ENCODE measurements at places on chromosomes 3 and 15.

- no peak for DNase-seq
These were observed 123.4 kb downstream of the TLE3 start for GRCh38 chr15:69974321-69974720.

DNA sequence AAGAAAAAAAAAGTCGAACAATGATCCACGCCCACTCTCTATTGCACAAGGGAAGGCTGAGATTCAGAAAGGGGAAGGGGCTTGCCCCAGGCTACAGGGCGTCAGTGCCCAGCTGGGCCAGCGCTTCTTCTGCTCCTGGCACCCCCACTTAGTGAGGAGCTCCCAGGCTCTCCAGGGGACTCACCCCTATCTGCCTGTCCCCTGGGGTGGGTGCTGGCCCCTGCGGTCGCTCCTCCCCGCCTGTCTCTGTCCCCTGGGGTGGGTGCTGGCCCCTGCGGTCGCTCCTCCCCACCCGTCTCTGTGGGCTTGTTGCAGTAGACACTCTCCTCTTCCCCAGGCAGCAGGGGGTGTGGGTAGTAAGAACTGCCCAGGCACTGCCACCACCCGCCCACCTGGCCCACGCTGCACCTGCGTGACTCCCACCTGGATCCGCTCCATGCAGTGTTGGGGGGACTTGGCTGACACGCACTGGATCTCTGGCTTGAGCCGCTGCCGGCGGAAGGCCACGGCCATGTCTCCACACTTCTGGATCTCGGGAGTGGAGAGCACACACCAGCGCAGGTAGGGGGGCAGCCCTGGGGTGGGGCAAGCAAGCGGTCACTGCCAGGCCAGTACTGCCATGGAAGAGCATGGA lies 14.6 kb downstream of the MELTF start:
- DNase-seq: no peak

DNA sequence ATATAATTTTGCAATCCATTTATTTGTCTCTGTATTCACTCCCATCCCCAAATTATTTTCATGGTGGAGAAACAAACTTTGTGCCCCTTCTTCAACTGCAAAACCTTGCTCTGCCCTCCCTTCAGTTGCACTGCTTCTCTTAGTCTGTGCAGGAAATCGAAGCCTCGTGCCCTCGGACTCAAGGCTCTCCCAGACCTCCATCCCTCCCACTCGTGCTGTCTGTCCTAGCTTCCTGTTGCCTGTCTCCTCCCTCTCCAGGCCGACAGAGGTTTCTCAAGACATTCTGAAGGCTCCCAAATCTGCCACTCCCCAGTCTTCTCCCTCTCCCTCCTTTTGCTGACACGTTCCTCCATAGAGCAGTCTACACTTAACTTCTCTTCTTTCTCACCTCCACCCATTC lies 177.6 kb downstream of the PDZRN3 start:
- DNase-seq: no peak

DNA sequence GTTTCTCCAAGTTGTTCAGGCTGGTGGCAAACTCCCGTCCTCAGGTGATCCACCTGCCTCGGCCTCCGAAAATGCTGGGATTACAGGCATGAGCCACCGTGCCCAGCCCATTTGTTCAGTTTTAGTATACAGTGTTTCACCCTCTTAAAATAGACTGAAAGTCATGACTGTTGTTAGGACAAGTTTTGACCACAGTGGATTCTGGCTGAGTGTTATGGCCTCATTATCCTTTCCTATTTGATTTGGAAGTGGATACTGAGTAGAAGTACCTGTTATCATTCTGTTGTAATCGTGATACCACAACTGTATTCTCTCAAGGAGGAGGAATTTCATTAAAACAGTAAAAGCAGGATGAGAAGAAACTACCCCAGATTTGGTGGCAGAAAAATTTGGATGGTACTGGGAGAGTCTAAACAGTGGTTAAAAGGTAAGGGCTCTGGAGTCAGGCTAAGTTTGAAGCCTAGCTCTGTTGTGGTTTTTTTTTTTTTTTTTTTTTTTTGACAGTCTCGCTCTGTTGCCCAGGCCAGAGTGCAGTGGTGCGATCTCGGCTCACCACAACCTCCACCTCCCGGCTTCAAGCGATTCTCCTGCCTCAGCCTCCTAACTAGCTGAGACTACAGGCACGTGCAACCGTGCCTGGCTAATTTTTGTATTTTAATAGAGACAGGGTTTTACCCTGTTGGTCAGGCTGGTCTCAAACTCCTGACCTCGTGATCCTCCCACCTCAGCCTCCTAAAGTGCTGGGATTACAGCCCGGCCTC lies 2.6 kb downstream of the MAP2K1 start:
- no peak for DNase-seq

GRCh38 chr3:13634151-13634550 lies 85.2 kb downstream of the FBLN2 start:
- no peak for DNase-seq

DNA sequence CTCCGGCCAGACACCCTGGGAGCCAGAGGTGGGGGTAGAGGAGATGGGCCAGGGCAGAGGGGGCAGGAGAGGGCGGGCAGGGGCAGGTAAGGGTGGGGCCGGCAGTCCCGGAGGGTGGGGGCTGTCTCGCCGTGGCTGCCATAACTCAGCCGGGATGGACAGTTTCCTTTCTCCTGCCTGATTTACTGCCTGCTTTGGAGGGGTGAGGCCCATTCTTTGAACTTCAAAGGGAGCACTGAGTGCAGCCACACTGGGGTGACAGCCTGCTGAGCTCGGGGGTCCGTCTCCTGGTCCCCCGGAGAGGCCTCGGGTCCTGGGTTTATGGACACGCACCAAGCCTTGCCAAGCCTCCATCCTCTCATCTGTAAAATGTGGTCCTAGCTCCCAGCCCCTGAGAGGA lies 135.4 kb downstream of the FBLN2 start:
- DNase-seq: no peak

DNA sequence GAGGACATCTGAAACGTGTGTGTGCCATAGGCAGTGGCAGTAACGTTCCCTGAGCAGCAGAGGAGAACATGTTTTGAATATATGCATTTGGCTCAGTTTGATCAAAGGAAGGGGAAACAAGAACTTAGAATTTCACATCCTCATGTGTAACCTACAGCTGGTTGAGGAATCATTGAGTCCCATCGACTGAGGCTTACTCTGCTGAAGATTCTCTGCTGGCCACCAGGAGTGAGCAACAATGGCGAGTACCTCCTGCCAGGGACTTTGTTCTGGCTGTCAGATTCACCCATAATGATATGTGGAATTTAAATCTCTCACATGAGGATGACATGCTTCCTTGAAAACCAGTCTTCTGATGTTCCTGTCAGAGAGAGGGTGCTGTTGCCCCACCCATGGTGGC lies 21.3 kb downstream of the GORASP1 start:
- no peak for DNase-seq

DNA sequence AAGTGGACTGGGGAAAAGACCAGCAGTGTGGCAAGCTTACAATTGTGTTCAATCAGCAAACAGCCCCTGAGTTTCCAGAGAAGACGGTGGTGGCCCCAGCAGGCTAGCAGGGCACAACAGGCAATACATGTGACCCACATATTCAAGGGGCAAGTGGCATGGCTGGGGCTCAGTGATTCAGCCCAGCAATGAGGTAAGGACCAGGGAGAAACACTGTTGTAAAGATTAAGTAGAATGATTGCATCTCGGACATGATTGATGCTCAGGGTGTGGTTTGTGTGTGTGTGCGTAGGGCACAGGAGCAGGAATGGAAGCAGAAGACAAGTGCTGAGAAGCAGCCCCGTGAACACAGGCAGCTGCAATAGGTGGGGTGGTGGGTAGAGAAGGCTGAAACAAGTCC lies 37.9 kb downstream of the KLHL6 start:
- no peak for DNase-seq

DNA sequence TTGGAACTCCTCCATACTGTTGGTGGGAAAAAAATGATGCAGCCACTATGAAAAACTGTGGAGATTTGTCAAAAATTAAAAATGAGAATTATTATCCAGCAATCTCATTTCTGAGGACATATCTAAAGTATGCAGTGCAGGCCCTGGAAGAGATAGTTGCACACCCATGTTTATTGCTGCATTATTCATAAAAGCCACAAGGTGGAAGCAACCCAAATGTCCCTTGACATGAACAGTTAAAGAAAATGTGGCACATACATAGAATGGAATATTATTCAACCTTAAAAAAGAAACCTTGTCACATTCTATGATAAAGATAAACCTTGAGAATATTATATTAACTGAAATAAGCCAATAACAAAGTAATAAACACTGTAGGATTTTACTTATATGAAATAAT lies 80.9 kb upstream of the ARHGEF26 start:
- peak; percentile 20 for DNase-seq

GRCh38 chr3:118587847-118588246 lies 446.8 kb downstream of the IGSF11 start:
- DNase-seq: no peak
